Ovary (tissue), 10 donors: ENCODE measurements at places on chromosomes 5 and 9.

DNA sequence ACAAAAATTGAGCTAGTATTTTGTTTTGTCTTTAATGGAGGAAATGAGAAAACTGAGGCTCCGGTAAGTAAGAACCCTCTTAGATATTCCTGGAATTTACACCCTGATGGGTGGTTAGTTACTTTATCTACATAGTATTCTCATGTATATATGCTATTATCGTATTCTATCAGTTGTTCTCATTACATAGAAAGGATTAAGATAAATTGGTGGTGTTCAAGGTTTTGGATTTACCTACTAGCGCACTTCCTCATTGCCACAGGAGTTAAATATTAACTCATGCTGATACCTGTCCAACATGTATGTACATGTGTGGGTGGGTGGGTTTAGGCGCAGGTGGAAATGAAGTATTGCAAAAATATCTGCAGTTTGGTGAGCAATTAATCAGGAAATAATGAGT is 61.1 kb upstream of the IFNE start:
- no peak for DNase-seq

DNA sequence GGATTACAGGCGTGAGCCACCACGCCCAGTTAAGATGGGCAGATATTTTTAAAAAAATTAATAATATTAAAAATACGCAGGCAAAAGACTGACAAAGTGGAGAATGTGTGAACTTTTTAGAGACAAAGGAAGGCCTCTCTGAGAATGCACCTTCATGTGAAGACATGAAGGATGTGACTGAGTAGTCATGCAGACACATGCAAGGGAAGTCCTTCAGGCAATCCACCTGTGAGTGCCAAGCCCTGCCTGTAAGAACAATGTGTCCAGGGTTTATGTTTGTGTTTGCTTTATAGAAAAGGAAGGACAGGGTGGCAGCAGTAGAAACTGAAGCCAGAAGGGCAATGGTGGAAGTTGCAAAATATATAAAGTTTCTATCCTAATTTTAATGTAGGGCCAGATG is 169.2 kb downstream of the EDIL3 start:
- no peak for DNase-seq

DNA sequence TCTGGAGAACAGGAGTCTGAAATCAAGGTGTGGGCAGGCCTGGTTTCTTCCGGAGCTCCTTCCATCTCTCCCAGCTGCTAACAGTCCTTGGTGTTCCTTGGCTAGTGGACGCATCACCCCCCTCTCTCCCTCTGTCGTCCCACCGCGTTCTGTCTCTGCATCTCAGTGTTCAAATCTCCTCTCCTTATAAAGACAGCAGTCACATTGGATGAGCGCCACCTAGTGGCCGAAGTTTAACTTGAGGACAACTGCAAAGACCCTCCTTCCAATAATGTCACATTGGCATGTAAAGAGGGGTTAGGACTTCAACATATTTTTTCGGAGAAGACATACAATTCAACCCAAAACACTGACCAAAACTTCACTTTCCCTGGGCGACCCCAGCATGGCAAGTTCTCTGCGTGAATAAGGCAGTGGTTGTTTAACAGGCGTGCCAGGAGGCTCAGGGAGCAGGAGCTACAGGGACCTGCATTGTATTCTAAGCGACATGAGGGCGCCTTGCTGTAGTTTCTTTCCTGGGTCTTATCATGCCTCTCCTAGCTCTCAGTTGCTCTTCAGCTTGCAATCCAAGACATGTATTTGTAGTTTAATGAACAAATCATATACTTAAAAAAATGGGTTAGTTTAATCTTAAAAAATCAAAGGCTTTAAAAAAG is 27.9 kb upstream of the BASP1 start:
- peak; percentile 80 for DNase-seq

GRCh38 chr9:96379461-96379860 is 4.0 kb downstream of the SLC35D2 start:
- DNase-seq, result no peak

DNA sequence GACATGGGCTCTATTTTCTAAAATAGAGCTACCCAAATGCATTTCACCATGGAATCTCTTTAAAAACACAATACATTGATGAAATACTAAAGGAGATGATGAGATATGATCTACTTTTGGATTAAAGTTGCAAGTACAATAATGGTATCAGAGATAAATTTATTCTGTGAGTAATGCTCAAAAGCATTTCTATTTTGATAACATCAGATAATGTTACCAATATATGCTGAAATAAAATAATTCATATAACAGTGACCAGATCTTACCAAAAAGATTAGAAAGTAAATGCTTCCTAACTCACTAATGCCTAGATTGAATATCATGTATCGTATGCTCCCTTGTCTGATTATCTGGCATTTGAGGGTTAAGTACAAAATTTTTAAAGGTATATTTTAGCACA is 761.8 kb upstream of the ZNF608 start:
- no peak for DNase-seq

GRCh38 chr9:81565144-81565543 is 124.2 kb downstream of the TLE1 start:
- no peak for DNase-seq

GRCh38 chr9:93258419-93258817 is 74.5 kb downstream of the WNK2 start:
- no peak for DNase-seq

DNA sequence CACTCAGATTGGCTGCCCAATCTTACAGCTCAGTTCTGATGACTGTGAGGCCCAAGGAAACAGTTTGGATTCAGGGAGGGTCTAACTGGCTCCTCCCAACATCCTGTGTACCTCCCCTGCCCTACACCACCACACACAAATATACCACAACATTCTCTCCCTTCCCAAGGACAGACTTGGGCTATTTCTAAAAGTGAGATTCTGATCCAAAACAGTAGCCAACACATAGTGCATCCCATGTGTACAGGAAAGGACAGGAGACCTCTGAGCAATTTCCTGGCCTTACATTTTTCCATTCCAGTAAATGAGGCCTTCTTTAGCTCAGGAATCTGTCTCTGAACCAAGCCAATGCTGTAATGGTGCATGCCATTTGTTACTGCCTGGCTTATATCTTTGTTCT is 20.8 kb downstream of the ZNF366 start:
- DNase-seq, result no peak

DNA sequence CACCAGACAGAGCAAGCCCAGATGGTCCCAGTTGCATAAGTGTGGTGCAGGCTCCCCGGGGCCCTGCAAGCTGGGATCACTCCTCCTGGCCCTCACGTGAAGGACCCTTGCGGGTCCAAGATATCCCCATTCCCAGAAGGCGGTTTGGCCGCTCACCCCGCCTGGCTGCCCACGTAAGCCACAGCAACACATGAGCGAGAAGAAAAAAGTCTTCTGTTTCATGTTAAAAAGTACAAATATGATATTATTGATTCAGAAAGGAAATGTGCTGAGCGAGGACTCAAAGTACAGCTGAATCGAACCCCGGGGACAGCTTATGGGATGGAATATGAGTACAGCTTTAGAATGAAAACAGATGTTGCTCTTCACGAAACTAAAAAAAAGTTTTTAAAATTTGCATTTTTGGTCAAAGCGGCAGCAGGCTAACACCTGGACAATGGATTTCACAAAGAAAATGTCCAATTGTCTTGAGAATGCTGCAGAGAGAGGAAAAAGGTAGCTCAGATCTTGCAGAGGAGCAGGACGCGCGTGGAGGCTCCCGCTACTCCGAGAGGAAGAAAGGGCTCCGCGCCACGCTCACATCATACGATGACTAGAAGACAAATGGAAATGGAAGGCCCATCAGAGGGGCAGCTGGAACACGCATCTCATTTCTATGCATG is 427.6 kb downstream of the IRX1 start:
- no peak for DNase-seq

- no peak for DNase-seq
Measured at GRCh38 chr9:16268067-16268881, 602.2 kb downstream of the BNC2 start.

DNA sequence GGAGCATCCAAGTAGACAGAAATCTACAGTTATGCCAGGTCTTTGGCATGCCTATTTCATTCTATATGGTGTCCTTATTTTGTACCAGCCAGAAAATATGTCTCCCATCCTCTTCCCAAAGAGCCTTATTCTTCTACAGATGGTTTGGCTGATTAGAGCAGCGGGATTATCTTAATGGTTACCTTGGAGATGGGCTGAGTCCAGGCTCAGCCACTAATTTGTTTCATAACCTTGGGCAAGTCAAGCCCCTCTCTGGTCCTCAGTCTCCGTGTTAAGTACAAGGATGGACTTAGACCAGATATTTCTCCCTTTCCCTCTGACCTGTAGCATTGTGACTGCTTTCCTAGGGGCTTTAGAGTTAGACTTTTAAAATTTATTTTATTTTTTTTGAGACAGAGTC is 11.1 kb upstream of the GLE1 start:
- no peak for DNase-seq

DNA sequence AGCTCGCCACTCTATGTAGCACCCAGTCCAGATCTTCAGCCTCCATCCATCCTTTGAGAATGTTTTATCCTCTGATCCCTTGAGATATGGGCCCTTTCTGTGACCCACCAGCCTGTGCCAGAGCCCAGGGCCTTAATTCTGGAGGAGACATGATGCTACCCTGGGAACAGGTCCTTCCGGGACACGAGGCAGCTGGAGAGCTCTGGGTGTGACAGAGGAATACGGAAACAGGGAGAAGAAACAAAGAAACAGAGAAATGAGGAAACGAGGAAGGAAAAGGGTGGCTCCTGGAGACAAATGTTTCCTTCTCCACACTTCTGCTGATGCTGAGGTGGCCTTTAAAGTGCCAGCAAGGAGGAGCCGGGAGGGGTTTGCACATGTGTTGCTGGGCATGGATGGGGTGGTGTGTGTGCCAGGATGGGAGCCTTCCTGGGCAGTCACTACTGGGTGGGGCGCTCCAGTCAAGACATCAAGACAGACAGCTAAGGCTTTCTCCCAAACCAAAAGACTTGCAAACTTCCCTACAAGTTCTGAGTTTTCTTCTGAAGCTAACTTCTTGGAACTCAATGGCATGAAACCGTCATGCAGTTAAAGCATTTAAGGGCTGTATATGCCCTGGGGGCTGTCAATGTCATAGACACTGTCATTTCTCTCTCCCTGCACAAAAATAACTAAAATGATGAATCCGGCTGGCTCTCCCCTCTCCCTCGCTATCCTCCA is 22.8 kb upstream of the MARCHF6 start:
- DNase-seq, result no peak

- no peak for DNase-seq
Measured at GRCh38 chr9:7707934-7708333, 91.6 kb downstream of the DMAC1 start.

- DNase-seq, result no peak
Measured at GRCh38 chr5:67620424-67621397, 424.1 kb upstream of the CD180 start.

GRCh38 chr5:7415123-7415522 is 19.2 kb downstream of the ADCY2 start:
- DNase-seq, result no peak

- no peak for DNase-seq
Measured at GRCh38 chr5:110377361-110377760, 349.1 kb downstream of the TMEM232 start.

DNA sequence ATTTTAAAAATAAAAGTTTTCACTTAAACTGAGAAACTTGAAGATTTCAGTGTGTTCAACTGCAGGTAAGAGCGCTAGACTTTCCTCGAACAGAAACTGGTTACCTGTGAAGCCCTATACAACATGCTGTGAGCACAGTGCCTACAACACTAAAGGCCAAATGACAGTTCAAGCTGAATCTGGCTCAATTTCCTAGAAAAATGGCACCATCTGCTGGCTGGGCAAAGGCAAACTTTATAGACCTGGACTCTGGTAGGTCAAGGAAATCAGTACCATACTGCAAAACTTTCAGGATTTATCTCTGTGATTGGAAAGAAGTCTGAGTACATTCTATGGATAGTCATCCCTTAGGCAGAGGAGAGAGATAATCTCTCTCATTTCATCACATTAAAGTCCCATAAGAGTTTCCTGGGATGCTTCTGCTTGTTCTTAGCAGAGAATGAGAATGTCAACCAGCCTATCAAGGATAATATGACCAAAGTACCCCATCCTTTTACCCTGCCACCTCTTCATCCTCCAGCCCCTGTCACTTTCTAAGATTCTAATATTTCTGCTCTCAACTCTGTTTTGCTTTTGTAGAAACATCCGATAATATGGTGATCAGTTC is 31.8 kb upstream of the FOXB2 start:
- no peak for DNase-seq

DNA sequence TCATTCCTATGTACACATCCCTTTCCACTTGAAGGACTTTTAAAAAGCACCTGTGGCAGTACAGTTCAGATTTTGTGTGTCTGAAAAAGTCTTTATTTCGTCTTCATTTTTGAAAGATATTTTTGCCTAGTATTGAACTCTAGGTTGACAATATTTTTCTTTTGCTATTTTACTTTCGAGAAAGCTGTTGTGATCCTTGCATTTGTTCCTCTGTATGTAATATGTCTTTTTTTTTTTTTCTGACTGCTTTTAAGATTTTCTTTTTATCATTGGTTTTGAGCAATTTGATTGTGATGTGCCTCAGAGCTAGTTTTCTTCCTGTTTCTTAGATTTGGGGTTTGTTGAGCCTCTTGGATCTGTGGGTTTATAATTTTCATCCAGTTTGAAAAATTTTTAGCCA is 13.3 kb downstream of the LCP2 start:
- DNase-seq, result no peak

DNA sequence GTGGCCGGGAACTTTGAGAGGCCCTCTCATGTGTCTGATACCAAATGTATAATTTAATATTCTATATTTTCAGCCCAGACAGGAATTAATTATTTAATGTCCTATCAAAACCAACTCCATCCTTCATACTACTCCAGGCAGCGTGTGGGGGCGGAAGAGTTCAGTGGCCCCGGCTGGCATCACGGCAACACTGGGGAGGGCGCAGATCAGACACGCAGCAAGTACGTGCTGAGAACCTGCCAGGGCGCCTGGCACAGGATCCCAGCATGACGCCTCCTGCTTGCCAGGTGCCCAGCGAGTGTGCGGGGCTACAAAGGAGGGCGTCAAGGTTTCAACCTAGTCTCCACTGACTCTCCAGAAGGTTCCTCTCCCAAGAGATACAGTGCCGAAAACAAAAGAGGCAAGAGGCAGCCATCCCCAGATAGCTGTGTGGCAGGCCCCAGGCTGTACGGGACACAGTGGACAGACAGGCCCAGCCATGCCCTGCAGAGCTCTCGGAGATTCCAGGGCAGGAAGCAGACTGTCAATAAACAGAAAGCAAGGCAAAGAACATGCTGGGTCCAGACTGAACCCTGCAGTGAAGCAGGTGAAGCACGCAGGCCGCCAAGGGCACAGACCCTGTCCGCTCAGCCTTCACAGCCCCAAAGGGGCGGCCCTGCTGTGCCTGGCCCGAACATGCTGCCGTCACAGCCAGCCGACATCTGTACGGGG is 110.3 kb downstream of the VAV2 start:
- no peak for DNase-seq

- no peak for DNase-seq
Measured at GRCh38 chr5:116374434-116374852, 200.2 kb downstream of the SEMA6A start.
